Brain microvascular endothelial cell (primary cell): ENCODE measurements at places on chromosomes 6 and 20.

DNA sequence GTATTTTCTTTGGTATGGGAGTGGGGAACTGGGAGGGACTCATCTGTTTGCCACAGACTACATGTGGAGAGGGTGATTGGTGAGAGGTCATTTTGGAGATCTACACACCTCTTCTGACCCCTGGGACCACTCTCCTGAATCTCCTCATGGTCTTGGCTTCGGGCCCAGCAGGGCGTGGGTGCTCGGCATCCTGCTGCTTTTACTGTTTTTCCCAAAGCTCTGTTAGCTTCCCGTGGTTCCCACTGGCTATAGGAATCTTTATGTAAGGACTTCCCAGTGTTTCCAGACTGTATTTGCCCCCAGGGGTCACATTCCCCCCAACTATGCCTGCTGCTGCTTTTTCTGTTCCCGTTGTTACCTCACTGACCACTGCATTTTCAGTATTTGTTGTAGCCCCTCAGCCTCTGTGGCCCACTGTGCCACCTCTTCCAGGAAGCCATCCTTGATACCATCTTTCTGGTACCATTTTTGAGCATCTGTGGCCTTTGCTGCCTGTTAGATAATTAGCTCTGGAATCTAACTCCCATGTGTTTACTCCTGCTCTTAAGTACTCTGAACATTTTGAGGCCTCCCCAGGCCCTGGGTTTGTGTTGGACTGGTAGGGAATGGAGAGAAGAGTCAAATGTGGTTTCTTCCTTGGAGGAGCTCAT, 14.9 kb downstream of the PLCG1 start:
- DNase-seq: no peak

DNA sequence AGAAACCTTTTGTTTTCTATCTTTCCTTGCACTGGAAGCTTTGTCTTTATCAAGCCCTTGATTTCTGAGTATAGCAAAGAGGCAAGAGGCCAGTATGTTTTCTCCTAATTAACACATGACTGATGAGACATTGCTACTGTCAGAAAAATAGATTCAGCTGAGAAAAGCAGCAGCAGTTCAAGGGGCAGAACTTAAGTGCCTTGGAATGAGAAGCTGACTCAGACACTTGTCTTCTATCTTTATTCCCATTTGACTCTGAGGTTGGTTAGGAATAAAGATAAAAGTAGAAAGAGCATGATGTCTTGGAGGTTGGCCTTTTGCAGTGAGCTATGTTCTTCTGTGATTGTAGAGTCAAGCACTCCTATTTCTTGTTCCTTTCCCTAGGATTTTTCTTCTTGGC, 79.1 kb upstream of the MAN1A1 start:
- no peak for DNase-seq

- DNase-seq: no peak
These were observed 258.4 kb upstream of the MARCKS start for GRCh38 chr6:113598786-113599185.

DNA sequence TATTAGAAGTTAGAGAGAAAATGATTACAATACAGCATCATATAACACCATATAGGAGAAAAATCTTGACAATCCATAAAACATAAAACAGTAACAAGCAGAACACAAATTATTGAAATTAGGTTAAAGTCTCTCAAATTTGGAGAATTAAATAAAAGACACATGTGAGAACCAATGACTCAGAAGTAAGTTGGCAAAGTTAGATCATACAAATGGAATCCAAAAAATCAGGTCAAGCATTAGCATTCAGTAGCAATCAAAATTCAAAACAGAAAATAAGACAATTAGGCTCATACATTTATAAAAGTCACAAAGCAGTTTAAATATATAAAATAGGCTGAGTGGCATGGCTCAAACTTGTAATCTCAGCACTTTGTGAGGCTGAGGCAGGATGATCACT, 775.6 kb downstream of the PHF3 start:
- no peak for DNase-seq

GRCh38 chr6:105263685-105264610, 84.1 kb upstream of the POPDC3 start:
- DNase-seq: no peak

DNA sequence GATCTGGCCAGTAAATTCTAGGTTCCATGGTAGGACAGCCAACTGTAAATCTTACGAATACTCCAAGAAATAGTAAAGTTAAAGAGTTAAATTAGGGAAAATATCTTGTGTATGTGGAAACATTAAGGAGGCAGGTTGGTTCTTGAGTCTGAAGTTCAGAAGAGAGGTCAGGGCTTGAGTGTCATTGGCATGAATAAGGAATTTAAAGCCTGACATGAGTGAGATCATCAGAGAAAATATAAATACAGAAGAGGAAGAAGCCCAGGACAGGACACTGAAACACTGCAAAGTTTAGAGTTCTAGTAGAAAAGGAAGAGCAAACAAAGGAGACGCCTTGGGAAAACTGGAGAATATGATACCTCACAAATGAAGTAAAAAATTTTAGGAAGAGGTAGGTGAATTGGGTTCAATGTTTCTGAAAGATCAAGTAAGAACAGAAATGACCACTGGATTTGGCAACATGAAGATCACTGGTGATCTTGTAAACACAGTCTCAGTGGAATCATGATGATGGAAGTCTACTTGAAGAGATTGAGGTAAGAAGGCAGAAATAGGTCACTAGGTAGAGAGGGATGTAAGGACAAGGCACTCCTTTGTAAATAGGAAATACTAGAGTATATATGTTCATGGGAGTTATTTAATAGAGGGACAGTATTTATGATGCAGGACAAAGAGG, 41.6 kb upstream of the SYNCRIP start:
- no peak for DNase-seq

DNA sequence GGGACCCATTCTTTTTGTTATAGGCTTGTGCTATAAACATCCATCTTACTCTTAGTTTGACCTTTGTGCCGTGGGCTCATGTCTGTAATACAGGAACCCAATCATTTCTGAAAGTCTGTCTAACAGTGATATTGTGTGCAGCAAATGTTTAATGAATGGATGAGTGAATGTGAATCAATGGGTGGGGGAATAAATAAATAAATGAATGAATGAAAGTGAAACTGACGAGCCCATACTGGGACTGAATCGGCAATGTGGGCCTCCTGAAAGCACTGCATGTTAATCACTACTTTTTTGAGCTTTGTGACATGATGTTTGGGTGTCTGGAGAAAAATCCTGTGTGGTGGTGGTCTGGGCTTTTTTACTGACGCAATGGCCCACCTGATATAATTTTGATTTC, 175.0 kb downstream of the GMPR start:
- DNase-seq: no peak

DNA sequence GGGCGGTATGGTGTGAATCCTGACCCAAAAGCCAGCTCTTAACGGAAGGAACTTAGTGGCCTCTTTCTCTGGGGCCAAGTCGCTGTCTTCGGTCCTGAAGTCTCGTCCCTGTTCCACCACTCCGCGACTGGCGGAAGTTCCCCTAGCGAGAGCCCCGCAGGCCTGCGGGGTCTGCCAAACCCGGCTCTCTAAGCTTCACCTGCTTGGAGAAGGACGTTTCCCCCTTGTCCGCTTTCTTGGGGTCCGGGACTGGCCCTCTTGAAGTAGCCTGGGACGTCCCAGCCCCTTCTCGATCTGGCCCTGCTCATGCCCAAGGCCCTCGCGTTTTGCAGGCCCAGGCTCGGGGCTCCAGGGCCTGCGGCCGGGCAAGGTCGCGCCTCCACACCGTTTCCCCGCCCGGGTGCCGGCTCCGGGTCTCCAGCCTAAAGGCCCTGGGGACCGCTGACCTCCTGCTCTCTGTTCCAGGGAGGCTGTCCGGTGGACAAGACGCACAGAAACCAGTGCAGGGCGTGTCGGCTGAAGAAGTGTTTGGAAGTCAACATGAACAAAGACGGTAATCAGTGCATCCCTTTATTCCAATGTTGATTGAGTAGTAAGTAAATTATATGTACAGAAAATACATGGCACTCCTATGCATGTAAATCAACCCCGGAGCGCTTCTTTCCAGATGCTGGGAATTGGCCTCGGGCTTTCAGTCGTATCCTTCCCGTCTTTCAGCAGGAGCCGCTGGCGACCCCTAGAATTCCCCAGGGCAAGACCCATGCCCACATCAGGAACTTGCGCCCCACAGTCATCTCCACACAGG, 8.8 kb downstream of the NR2E1 start:
- DNase-seq: peak; percentile 24

DNA sequence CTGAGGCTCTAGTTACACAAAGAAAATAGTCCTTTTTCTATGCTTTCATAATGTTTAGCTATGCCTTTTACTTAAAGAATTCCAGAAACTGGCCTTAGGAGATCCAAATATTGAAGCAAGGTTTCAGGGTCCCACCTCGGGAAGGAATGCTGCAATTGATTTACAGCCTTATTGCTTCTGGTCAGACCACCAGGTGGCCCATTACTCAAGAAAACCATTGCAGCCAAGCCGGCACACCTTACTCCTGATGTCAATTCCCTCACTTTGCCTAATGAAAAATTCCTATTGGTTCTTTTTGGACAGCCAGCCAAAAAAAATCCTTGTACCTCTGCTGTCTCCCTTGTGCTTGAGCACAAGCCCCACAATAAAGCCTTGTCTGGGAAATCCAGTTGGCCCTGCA, 173.9 kb downstream of the LMBRD1 start:
- no peak for DNase-seq

- DNase-seq: peak; percentile 61
These were observed 434.7 kb downstream of the BCKDHB start for GRCh38 chr6:80541181-80541580.

- DNase-seq: no peak
These were observed 1352.6 kb upstream of the GJE1 start for GRCh38 chr6:140779991-140780596.

GRCh38 chr6:127904160-127904559, 3.3 kb upstream of the THEMIS start:
- DNase-seq: no peak

DNA sequence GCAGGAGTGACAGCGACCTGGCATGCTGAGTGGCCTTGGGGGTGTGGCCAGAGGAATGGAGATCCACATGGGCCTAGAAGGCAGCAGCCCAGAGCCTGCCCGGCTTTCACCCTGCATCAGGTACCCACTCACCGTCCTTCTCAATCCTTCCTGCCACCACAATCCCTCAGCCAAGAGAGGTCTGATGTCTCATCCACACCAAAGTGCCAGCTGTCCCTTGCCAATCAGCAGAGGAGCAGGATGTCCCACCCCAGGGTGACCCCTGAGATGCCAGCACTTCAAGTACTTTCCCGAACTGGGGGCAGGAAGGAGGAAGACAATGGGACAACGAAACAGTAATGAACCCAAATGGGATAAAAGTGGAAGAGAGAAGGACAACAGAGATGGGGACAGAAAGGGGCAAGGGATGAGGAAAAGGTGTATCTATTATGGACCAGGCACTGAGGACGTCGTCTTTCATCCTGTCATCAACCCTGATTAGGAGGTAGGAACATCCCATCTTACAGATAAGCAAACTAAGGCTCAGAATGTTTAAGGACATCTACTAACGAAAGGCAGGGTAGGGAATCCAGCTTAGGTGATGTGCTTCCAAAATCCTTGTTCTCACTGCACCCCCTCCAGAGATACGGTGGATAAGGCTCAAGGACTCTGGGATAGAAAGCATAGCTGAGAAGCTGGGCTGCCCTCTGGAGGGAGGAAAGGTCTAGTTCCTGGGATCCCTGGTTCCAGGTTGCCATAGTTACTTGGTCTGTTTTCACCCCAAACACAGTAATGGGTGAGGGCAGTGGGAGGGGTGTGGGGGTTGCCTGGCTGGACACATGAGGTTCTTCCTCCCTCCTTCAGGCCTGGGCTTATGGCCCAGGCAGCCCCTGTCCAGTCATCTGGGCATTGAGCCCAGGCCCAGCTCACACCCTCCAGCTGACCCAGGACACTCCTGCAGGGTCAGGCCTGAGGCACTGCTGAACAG, 4.5 kb upstream of the TNXB start:
- peak; percentile 91 for DNase-seq

- no peak for DNase-seq
These were observed 25.8 kb downstream of the BHLHE23 start for GRCh38 chr20:62980970-62981369.

DNA sequence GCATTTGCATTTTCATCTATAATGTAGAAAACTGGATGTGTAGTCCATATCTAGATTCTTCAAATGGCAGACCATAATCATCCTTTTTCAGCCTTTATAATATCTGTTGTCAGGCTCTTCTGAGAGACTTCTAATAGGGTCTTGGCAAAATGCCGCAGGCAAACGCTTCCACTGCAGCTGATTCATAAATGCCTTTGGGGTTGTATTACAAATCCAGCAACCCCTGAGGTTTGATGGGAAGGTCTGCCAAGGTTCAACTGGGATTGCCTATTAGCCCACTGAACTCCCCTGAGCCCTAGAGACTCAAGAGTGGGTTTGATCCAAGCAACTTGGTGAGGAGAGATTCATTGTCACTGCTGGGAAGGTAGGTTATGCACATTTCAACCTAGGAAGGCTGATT, 365.2 kb upstream of the POU3F2 start:
- DNase-seq: no peak

DNA sequence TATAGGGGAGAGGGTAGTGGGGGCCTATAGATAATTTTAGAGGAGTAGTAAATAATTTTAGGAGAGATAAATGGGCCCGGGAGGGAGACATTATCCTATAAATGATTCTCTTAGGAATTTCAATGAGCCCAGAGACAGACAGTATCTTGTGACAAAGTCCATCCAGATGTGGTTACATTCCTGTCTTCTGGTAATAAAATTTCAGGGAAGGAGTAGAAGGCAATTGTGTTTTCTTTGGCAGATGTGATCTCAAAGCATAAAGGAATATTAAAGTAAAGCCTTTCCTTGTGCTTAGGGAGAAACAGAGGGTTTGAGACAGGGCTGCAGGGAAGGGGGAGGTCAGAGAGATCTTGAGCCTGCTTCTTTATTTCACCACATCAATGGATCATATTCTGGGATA, 979.8 kb upstream of the GJE1 start:
- no peak for DNase-seq

- no peak for DNase-seq
These were observed 470.4 kb upstream of the SLC35B3 start for GRCh38 chr6:8905757-8906156.

DNA sequence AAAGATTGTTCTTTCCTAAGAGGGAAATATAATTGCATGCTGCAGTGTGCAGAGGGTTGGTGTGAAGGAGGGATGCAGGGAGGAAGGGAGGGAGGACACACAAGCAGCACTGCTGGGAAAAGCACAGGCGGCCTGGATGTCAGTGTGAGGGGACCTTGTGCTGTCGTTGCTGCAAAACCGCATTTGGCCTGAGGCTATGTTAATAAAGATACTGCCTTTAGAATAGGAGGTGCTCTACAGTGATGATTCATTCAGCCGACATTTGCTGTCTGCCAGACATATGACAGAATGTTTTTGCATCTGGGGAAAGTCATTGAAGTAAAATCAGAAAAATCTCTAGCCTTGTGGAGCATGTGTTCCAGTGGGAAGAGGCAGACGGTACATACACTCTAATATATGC, 50.5 kb upstream of the TRIM26 start:
- DNase-seq: peak; percentile 76

- no peak for DNase-seq
These were observed 141.5 kb downstream of the C6orf118 start for GRCh38 chr6:165167861-165168260.

DNA sequence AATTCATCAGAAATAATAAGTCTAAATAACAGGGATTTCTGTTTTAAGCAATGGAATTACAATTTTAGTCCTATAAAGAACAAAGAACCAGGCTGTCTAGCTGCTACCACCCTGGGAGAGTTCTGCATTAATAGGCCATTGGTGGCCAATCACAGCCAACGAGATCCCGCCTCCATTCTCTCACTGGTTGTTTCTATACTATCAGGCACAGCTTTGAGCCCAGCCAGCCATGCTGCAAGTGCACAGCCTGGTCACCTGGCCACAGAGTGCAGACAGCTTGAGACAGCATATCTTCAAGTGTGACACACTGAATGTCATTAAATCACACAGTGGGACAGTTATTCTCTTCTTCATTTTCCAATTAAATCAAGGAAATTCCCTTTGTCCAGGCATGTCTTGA, 16.1 kb upstream of the RAB22A start:
- DNase-seq: no peak
